ENCODE measurements at places on chromosomes 3 and 15.

GRCh38 chr15:26166429-26166828 lies 303.3 kb upstream of the ATP10A start:
- DNase-seq, result no peak

DNA sequence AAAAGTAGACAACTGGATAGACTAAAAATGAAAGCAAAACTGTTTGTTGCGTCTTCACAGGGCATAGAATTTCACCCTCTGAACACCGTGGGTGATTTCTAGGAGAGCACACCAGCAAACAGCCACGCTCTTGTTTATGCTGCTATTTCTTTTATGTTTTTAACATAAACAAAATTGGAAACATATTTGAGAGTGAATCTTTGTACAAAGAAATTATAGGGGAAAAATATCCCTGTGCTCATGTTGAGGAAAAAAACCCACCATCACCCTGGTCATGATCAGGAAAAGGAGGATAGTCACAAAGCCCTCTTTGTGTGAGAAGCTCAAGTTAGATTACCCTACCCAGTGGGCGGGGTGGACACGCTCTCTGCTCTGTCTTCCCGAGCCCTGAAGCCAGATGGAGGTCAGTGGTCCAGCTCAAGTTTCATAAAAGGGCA lies 313.3 kb downstream of the SATB1 start:
- no peak for DNase-seq

DNA sequence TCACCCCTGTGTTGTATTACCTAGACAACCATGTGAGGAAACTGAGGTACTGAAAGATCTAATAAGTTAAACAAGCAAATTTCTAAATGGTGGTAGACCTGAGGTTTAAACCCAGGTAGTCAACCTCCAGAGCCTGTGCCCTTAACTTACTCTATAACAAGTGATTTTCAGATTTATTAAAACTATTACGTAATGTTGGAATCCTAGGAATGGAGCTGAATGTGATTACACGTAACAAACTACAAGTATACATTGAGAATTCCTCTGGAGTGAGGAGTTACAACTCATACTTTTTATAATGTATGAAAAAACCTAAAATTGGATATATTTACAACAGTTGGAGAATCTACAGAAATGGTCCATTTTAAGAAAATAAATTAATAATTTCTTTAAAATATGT lies 18.0 kb downstream of the FAM98B start:
- no peak for DNase-seq

DNA sequence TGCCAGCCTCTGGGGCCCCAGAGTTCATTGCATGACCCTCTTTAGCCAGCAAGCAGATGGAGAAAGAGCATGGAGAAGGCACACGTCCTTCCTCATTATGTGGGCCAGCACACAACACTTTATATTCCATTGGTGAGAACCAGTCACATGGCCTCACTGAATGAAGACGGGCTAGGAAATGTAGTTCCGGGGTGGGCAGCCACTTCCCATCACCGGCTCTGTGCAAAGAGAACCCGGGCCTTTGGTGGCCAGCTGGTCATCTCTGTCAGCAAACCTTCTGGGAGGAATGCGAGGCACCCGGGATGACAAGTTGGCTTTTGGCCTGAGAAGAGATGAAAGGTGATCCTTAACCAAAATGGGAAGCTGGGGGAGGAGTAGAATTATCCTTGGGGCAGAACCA lies 90.2 kb upstream of the VGLL4 start:
- no peak for DNase-seq

DNA sequence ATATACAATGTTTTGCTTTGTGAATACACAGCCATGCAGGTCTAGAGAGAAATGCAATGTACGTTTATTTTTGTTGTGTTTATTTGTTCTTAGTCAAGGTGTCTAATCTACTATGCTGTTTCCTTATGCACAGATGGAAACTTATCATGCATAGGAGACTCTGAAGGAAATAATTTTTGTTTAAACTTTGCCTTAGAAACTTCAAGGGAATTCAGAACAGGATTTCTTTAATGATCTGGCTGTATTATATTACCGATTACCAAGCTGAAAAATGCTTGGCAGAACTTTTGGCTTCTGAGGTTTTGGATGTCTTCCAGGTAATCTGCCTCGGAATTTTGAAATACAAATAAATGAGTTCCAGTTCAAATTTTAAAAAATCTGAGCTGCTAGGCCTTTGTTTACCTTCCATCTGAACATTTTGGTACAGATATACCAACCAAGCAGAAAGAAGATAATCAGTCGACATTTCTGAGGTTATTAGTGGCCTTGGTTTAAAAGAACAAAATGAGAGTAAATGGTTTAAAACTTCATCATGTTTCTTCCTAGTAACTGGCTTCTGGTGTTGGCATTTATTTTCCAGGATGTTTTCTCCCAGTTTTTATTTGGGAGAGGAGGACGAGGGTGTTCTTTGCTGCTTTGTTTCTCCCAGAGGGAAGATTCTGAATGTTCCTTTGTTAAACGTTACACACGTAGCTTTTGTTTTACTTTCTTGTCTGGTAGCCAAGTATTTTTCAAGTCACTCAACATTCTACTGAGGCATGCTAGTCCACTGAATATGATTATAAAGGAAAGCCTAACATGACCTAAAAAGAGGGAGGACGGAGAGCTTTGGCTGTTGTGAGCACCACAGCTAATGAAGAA lies 421.8 kb upstream of the TBL1XR1 start:
- no peak for DNase-seq

DNA sequence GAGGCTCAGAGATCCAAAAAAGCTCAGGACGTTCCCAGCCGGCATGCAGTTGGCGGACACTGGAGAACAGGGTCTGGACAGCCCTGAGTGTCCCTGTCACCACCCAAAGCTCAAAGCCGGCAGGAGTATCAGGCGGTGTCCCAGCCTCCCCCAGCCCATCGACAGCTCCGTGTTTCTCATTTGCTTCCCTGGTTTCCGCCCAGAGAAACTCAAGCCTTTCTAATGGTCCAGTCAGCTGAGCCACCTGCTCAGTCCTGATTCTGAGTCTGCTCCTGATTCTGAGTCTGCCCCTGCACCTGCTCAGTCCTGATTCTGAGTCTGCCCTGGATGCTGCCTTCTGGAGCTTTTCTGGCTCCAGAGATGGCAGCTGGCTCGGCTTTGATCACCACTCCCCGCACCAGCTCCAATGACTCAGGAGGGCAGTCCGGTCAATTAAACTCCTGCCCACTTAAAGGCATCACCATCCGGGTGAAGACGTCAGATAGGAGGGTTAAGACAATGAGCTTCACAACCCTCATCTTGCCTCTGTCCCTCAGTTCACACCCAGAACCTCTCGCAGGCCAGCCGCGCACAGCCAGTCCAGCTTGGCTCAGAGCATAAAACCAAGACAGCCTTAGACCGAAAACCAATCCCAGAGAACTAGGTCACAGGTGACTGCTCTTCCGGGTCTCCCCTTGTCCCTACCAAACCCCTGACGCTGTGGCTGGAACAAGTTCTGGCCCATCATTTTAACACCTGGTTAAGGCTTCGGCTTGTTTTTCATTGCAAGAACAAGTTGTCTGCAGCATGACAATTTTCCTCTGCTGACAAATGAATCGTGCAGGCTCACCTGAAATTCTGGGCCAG lies 6.8 kb downstream of the PCSK6 start:
- no peak for DNase-seq

DNA sequence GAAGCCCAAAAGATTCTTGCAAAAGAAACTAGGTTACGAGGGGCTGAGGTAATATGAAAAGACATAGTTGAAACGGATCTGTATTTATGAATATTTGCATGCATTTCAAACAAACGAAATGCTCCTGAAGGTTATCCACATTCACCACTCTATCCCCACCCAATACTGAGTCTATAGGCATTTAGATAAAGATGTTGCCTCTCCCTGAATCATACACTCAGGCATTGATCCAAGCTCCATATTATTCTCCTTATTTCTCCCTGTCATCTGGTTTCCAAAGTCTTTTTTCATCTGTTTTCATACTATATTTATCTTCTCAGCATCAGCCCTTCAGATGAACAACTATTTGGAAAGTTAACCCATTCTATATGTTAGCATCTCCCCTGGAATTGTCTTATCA lies 492.5 kb upstream of the TGFBR2 start:
- no peak for DNase-seq

GRCh38 chr3:37375184-37376127 lies 201.1 kb upstream of the LRRFIP2 start:
- no peak for DNase-seq
